Mesothelial cell of epicardium (in vitro differentiated cells): ENCODE measurements at places on chromosomes 12 and 14. TPM values are rescaled to one million over a fixed set of nuclear protein-coding genes. Genes with fewer than 3 reads are reported as not detected.

GRCh38 chr12:88188180-88188579, 46.1 kb downstream of the TMTC3 start:
- H3K27ac ChIP-seq, result no peak overlapping the region
- no peaks in the 10 kb centered on the region for H3K4me1 ChIP-seq
- no peak for DNase-seq
- H3K36me3 ChIP-seq, result peaks cover 27% of the 10 kb centered on the region
- no peak overlapping the region for H3K4me3 ChIP-seq
- H3K27me3 ChIP-seq, result no peaks in the 10 kb centered on the region

- H3K27me3 ChIP-seq, result no peaks in the 10 kb centered on the region
- H3K4me3 ChIP-seq, result no peak overlapping the region
- peaks cover 4% of the 10 kb centered on the region for H3K4me1 ChIP-seq
- peaks cover 6% of the 10 kb centered on the region for H3K36me3 ChIP-seq
- no peak for DNase-seq
Measured at GRCh38 chr12:70083677-70084020, 159.6 kb upstream of the CNOT2 start.

DNA sequence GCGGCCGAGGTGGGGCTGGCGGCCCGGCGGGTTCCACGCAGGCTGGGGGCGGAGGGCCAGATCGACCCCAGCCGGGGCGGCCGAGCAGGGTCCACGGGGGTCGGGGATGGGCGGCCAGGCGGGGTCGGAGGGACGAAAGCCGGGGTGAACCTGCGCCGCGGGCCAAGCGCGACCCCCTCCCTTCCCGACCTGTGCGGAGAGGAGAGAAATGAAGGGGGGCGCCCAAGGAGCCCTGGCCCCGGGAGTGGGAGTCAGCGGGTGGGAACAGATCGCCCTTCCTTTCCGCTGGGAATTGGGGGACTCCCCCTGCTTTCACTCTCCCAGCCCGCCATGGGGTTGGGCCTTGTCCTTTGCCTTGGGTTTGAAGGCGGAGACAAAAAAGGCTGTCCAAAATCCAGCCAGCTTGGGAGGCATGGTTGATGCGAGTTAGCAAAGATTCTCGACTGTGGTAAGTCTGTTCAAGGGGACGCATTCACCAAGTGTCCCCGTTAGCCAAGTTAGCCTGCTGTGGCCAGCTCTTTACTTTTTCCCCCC, 559 bp upstream of the CKAP4 start:
- no peaks in the 10 kb centered on the region for H3K36me3 ChIP-seq
- H3K4me1 ChIP-seq, result peaks cover 54% of the 10 kb centered on the region
- no peaks in the 10 kb centered on the region for H3K27me3 ChIP-seq
- peak overlapping the region; percentile 78 for H3K4me3 ChIP-seq

GRCh38 chr12:111138016-111138415, 217.6 kb upstream of the MYL2 start:
- H3K36me3 ChIP-seq, result peaks cover 19% of the 10 kb centered on the region
- no peak overlapping the region for H3K4me3 ChIP-seq
- H3K27me3 ChIP-seq, result peaks cover 32% of the 10 kb centered on the region
- H3K27ac ChIP-seq, result no peak overlapping the region
- H3K4me1 ChIP-seq, result peaks cover 11% of the 10 kb centered on the region

DNA sequence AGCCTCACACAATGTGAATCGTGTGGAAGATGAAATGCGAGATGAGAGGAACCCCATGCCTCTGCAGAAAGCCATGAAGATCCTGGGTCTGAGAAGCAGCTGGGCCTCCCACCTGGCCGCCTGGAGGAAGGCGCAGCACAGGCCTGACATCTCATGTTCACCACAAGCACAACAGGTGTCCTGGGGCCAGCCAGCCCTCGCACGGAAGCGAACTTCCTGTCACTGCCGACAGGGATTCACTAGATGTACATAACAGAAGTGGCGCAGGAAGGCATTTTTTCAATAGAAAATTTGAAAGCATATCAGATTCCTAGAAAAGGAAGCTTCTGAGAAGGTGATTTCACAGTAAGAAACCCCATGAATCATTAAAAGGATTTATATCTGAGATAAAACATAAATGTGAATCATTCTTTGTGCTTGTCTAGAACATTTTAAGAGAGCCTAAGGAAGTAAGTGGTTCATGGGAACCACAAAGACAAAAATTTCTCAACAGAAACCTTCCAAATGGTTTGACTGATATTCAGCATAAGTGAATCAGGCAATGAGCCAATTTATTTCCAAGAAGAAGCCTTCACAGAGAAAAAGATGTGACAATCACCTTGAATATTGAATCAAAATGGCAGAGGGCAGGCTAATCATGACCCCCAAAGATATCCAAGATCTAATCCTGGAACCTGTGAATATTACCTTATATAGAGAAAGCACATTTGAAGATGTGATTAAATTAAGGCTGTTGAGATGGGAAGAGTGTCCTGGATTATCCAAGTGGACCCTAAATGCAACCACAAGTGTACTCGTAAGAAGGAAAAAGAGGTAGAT, 311.9 kb downstream of the DUSP6 start:
- no peaks in the 10 kb centered on the region for H3K27me3 ChIP-seq
- no peak overlapping the region for H3K4me3 ChIP-seq
- no peaks in the 10 kb centered on the region for H3K36me3 ChIP-seq
- H3K4me1 ChIP-seq, result peaks cover 22% of the 10 kb centered on the region
- H3K27ac ChIP-seq, result no peak overlapping the region

DNA sequence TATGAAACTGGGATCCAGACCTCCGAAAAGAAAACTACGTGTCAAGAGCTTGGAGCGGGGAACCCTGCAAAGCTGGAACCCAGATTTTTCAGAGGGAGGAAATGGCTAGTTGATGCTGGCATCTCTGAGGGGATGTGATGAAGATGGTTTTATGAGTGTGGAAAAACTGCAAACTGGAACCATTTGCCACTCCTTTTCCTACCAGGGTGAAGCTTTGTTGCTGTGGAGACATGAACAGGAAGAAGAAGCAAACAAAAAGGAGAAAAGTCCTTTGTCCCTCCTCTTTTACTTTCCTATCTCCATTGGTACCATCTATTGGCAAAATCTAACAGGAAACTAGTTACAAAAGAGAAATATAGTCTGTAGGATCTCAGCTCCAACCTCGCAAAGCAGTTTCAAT, 39.2 kb downstream of the CDK17 start:
- no peaks in the 10 kb centered on the region for H3K36me3 ChIP-seq
- H3K4me1 ChIP-seq, result peaks cover 15% of the 10 kb centered on the region
- H3K4me3 ChIP-seq, result no peak overlapping the region
- no peak overlapping the region for H3K27ac ChIP-seq
- DNase-seq, result no peak
- no peaks in the 10 kb centered on the region for H3K27me3 ChIP-seq

DNA sequence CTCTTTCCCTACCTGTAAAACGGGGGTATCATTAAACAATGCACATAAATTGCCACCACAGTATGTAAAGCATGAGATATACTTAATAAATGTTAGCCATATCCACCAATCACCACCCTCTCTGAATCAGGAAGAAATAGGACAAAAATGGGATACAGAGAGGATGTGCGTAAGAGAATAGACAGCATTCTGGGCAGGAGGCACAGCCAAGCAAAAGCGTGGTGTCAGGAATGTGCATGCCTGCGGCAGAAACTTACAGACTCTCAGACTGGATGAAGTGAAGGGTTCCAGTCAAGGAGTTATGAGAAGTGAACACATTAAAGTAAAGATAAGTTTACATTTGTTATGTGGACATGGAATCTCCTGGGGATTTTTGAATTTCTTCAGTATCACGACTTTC, 121.7 kb upstream of the MDM1 start:
- H3K27me3 ChIP-seq, result no peaks in the 10 kb centered on the region
- DNase-seq, result no peak
- H3K4me3 ChIP-seq, result no peak overlapping the region
- H3K4me1 ChIP-seq, result peaks cover 51% of the 10 kb centered on the region

DNA sequence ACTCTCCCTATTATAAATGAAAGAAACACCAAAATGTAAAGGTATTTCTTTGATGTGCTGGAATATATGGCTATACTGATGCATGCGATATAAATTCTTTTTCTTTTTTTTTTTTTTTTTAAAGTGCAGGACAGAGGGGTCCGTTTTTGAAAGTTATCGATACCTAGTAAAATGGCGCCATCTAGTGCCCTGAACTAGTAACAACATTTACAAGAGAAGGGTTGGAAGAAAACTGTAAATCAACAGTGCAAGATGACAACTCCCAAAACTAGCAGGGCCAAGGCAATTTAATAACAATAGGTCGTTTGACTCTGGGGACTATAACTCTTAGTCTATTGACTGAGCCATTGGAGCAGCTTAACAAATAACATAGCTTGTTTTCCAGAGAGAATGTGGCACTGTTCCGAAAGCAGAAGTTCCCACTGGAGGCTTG, 137.7 kb downstream of the SPTSSA start:
- H3K27me3 ChIP-seq, result peaks cover 17% of the 10 kb centered on the region
- H3K36me3 ChIP-seq, result no peaks in the 10 kb centered on the region
- no peak for DNase-seq
- H3K4me3 ChIP-seq, result no peak overlapping the region
- H3K27ac ChIP-seq, result no peak overlapping the region
- H3K4me1 ChIP-seq, result no peaks in the 10 kb centered on the region

- peak overlapping the region; percentile 98 for H3K27ac ChIP-seq
- H3K27me3 ChIP-seq, result no peaks in the 10 kb centered on the region
- H3K36me3 ChIP-seq, result no peaks in the 10 kb centered on the region
- no peak for DNase-seq
- peaks cover 25% of the 10 kb centered on the region for H3K4me1 ChIP-seq
- peak overlapping the region; percentile 97 for H3K4me3 ChIP-seq
Measured at GRCh38 chr12:67647181-67647798, 1.3 kb upstream of the DYRK2 start.

- no peaks in the 10 kb centered on the region for H3K27me3 ChIP-seq
- no peak overlapping the region for H3K4me3 ChIP-seq
- no peak for DNase-seq
- peaks cover 11% of the 10 kb centered on the region for H3K36me3 ChIP-seq
- H3K27ac ChIP-seq, result no peak overlapping the region
Measured at GRCh38 chr14:92984896-92985295, 61.9 kb downstream of the CHGA start.

- H3K36me3 ChIP-seq, result no peaks in the 10 kb centered on the region
- peaks cover 28% of the 10 kb centered on the region for H3K27me3 ChIP-seq
- no peak overlapping the region for H3K4me3 ChIP-seq
- peaks cover 2% of the 10 kb centered on the region for H3K4me1 ChIP-seq
- no peak overlapping the region for H3K27ac ChIP-seq
Measured at GRCh38 chr12:31001581-31002360, 71.9 kb upstream of the DDX11 start.

GRCh38 chr12:54389134-54389508, 4.6 kb upstream of the ZNF385A start:
- H3K36me3 ChIP-seq, result no peaks in the 10 kb centered on the region
- DNase-seq, result no peak
- H3K4me3 ChIP-seq, result peak overlapping the region; percentile 89
- H3K4me1 ChIP-seq, result peaks cover 66% of the 10 kb centered on the region

DNA sequence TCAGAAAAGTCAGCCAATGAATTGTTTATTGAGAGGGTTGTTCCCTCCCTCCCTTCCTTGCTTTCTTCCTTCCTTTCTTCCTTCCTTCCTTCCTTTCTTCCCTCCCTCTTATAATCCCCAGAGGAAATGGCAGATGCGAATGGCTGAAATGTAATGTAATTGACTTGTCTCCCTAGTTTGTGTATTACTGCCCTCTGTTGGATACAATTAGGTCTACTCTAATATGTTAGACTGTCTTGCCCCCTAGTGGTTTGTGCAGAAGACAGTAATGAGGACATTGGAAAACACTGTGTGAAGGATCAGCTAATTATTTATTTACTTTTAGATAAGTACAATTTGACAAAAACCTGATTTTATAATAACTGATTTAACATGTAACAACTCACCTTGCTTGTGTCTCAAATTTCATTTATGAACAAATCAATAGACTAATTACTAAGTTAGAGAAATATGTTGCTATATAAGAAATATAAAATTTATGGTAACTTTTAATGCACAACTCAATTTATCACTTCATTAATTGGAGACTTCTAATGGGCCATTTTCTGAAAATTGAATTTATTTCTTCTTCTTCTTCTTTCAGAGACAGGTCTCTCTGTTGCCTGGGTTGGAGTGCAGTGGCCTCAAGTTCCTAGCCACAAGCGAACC, 229.8 kb upstream of the LRIG3 start:
- no peaks in the 10 kb centered on the region for H3K4me1 ChIP-seq
- no peak overlapping the region for H3K27ac ChIP-seq
- DNase-seq, result no peak
- H3K4me3 ChIP-seq, result no peak overlapping the region
- H3K36me3 ChIP-seq, result no peaks in the 10 kb centered on the region

DNA sequence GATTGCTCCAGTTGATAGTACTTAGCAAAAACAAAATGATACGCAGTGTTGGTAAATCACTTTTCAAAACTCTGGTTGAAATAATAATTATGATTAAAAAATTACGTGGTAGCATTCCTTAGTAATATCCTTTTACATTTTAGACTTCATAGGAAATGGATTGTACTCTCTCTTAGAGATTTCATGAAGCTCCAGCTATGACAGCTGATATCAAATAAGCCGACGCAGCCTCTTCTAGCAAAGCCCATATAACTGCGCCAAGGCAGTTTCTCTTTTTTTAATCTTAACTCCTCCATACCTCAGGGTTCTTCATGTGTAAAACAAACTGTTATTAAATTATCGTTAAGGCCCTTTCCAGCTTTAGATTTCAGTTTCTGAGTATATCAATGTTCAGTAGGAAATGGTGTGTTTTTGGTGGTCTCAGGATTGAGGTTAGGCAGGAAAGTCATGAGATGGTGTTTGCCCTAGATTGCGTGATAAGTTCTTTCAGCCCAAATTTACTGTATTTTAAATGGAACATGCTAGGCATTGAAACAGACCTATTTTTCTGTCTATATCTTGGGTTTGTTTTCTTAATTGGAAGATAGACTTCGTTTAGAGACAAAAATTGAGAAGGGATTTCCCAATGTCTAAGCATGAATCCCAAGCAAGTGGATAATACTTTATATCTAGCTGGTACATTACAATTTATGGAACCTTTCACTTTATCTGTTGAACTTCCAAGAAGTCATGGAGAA, 902 bp upstream of the CFL2 start:
- no peaks in the 10 kb centered on the region for H3K27me3 ChIP-seq
- H3K4me3 ChIP-seq, result peak overlapping the region; percentile 68
- no peak for DNase-seq

- DNase-seq, result no peak
- H3K27ac ChIP-seq, result no peak overlapping the region
- H3K4me1 ChIP-seq, result no peaks in the 10 kb centered on the region
Measured at GRCh38 chr12:133145981-133146380, 15.6 kb downstream of the ZNF10 start.

DNA sequence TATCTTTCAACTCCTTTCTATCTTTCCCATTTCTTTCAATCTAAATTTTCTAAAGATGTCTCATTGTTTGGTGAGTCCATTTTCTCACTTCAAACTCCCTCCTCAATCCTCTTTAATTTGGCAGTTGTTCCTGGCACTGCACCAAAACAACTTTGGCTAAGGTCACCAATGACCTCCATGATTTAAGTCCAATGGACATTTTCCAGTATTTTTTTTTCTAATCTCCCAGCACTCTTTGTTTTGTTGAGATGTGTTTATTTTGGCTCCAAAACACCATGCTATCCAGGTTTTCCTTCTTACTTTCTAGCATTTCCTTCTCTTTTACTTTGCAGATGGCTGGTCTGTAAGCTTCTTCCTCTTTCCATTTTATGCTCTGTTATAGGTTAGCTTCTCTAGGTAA, 42.5 kb upstream of the OTOGL start:
- peaks cover 4% of the 10 kb centered on the region for H3K27me3 ChIP-seq
- peaks cover 8% of the 10 kb centered on the region for H3K4me1 ChIP-seq
- no peak for DNase-seq
- H3K4me3 ChIP-seq, result no peak overlapping the region
- no peak overlapping the region for H3K27ac ChIP-seq

The GZMH gene
- not detected in 3 replicates for total RNA-seq

The SLC25A29 gene
- 102 to 103 TPM (median 102 TPM) in 3 replicates for total RNA-seq

The CLEC4D gene
- total RNA-seq, result 0.13 TPM in 1 of 3 replicates, not detected in the others

The GDF3 gene
- total RNA-seq, result not detected in 3 replicates

The ALG10B gene
- total RNA-seq, result 16.2 to 18.1 TPM (median 17.7 TPM) in 3 replicates
